ENCODE measurements at places on chromosomes 2 and 18.
A peak's percentile ranks its signal among the peaks of the same experiment; 100 is the strongest.

GRCh38 chr2:138893746-138894145, 113.6 kb upstream of the NXPH2 start:
- DNase-seq, result no peak

GRCh38 chr2:73112913-73113854, at the start of gene RAB11FIP5:
Gene RAB11FIP5, minus strand, starts transcription at chr2:73112948. Its CDS starts 171 bp downstream, at chr2:73112777.
- peak; percentile 80 for DNase-seq

GRCh38 chr18:69944436-69944835, 3.2 kb downstream of the CD226 start:
- DNase-seq, result no peak

- DNase-seq, result no peak
Measured at GRCh38 chr2:136207030-136207623, 89.2 kb upstream of the CXCR4 start.

DNA sequence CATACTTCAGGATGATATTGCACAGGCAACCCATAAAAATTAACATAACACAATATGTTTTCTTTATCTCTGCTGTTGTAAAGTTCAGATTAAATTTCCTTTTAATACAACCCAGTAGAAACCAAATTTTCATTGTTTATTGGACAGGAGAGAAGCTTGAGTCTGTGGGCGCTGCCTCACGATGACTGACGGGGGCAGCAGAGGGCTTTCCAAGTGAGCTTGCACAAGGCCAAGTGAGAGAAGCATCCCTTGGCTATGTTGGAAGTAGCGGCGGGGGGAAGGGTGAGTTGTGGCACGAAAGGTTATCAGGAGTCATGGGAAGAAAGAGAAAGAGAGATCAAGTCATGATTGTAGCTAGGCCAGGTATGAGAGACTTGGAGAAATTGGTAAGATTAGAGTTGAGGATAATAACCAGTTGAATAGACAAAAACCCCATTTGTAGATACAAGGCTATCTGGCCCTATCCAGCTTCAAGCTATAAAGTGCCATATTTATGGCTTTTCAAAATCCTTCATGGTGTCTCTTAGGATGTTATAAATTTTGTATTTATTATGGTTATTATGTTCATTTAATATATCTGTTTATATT, 413.7 kb upstream of the FAM98A start:
- DNase-seq, result peak; percentile 62
